T-helper 2 cell treated with Interferon-gamma antibody and Interleukin-4, amounts not matched to agents 5 μg/mL and 100 μg/mL, for 36 hours (primary cell): ENCODE measurements at places on chromosomes 5 and 9.

DNA sequence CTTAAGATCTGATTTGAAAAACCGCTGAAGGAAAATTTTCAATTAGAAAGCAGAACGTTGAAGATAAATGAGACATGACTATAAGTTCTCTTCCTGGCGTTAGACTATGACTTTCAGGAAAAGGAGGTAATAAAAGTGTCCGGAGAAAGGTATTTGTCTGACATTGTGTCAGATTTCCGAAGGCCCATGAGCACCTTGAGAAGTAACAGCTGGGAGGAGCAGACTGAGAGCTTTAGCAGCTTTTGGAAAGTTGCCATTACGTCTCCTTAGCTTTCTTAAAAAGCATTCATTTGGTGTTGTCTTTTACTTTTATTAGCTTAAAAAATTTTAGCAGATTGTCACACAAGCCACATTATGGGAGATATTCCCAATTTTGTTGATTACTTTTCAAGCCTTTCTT is 363.5 kb downstream of the NDUFS4 start:
- no peak for DNase-seq

GRCh38 chr5:95770830-95771708 is 39.9 kb downstream of the RHOBTB3 start:
- DNase-seq, result no peak

DNA sequence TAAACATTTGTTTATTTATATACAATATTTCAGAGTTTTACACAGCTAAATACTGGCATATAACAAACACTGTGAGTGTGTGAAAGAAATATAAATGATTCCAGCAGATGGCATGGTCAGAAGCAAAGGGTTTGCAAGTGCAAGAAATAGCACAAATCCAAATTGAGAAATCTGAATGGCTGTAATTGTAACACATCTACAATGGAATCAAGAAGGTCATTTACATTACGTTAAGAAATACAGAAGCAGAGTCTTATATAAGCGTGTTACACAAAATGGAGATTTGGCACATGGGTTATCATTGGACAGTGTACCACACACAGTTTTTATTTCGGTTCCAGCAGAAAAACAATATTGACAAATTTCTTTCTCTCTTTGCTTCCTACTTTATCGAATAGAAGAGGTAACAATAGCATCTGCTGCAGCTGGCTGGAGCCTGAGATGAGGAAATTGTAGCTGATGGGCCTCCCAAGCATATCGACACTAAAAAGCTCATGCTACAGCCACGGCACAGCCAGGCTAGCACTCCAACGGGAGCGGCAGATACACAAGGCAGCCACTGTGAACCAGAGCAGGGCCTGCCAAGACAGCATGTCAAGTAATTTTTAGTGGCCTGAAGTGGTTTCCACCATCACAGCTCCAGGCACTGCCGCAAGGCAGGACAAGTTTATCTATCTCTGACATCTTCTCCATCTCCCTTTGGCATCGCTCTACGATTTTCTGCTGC is 564.6 kb upstream of the DMAC1 start:
- DNase-seq, result no peak

- DNase-seq, result no peak
Observed at GRCh38 chr9:71858102-71858798, 52.7 kb downstream of the ABHD17B start.

GRCh38 chr5:167653645-167654106 is 637.8 kb upstream of the WWC1 start:
- no peak for DNase-seq

DNA sequence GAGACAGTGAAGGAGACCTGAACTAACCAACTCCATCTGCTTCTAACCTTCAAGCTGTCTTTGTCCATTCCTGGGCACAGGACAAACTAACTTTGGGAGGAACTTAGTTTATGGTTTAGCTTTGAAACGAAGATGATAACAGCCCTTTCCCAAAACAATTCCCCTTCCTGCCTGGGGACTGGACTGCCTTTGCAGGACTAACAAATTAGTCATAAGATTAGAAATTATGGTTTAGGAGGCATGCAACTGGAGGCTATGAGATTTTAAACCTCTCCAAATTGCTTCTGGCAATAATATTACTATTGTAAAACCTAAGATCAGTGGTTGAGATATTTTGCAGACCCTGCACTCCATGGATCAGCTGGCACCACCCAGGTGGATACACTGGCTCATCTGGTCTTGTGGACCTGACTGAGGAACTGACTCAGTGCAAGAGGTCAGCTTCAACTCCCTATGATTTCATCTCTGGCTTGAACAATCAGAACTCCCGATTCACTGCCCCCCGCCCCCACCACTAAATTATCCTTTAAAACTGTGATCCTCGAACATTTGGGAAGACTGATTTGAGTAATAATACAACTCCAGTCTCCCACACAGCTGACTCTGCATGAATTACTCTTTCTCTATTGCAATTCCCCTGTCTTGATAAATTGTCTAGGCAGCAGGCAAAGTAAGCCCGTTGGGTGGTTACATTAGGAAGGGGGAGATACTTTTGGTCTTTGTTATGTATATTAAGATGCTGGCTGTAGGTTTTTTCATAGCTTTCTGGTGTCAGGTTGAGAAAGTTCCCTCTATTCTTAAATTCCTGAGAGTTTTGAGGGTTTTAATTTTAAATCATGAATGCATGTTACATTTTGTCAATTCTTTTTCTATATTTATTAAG is 213.3 kb downstream of the TSSK1B start:
- no peak for DNase-seq

DNA sequence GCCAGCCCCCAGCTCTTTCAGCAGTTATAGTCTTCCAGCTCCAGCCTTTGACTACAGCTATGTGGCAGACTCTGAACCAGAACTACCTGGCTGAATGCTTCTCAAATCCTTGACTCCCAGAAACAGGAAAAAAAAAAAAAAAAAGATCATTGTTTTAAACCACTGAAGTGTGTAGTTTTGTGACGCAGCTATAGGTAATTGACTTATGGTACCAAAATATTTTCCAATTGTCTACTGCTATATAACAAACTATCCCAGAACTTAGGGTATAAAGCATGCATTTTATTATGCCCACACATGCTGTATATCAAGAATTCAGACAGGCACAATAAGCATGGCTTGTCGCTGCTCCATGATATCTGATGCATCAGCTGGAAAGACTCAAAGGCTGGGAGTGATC is 127.1 kb upstream of the POC5 start:
- no peak for DNase-seq

GRCh38 chr5:125295405-125295872 is 549.0 kb upstream of the ZNF608 start:
- DNase-seq, result no peak

GRCh38 chr9:96495341-96495740 is 45.4 kb downstream of the HABP4 start:
- DNase-seq, result no peak

DNA sequence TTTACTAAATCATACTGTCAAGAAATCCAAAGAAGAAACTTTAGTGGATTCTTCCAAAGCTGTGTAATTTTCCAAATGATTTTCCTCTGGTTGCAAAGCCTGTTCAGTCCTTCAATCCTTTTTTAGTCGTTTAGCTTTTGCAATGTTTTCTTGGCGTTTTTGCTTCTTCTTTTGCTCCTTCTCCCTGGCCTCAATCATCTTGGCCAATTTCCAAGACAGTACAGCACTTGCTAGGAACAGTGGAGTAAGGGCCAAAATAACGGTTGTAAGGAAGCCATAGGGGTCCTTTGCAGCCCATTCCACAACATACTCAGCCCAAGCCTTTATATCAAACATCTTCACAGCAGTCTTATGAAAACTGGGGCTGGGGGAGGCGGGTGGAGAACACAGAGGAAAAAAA is 2.4 kb downstream of the SMIM15 start:
- DNase-seq, result no peak

DNA sequence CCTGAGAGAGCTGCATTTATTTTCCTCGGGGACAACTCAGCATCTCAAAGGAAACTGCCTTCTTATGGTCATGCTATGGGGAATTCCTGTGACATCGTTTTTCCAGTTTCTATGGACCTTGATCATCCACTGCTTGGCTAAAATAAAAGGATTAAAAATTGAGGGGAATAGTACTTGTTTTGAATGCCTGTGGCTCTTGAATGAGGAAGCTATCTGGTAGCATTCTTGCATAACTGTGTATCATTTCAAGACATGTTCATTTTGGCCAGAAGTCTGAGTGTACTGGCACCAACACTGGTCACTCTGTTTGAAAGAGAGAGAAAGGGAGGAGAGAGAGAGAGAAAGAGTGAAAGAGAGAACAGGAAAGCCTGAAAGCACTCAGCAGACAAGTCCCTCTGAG is 116.7 kb downstream of the DOCK2 start:
- DNase-seq, result no peak

GRCh38 chr5:51487952-51488351 is 104.7 kb downstream of the ISL1 start:
- DNase-seq, result no peak

GRCh38 chr9:134834217-134834956 is 46.2 kb upstream of the FCN2 start:
- DNase-seq, result no peak

DNA sequence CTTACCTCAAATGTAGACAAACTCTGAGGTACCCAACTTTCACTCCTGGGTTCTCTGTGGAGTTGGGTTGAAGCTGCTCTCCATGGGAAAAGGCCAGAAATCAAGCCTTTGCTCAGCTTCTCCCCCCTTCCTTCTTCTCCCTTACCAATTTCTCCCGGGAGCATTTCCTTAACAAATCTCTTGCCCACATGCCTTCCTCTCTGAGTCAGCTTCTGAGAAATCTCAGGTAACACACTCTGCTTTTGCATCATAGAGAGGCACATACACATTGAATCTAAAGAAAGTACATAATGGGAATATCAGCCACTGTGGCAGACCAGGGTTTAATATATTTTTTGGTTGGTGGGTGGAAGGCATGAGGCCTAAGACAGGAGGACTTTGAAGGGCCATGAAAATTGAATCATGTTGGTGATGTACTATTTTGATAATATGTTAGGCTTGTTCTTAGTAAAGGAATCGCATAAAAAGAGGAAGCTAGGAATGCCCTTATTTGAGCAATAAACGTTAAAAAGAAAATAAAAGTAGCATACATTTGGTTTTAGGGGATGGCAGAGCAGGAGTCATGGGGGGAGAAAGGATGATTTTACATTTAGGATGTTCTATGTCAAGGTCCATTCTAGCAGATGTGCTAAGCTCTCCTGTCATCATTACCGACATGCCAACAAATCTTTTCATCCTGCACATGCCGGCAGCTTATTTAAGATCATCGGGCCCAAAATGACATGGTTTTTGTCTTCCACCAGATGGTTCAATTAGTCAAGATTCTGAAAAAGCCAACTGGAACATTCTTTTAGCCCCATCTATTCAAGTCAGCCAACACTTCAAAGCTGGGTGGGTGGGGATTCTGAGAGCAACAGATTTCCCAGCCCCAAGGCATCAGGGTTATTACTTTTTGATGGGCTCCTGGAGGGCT is 199.5 kb upstream of the CLINT1 start:
- DNase-seq, result no peak

GRCh38 chr9:89431930-89432725 is 65.8 kb downstream of the SEMA4D start:
- no peak for DNase-seq

- no peak for DNase-seq
Observed at GRCh38 chr5:138658676-138659075, 83.5 kb upstream of the HSPA9 start.

GRCh38 chr5:57937501-57938173 is 455.0 kb upstream of the ACTBL2 start:
- no peak for DNase-seq

- DNase-seq, result no peak
Observed at GRCh38 chr9:84151236-84151635, 170.6 kb downstream of the RMI1 start.

GRCh38 chr5:111072949-111073682 is 1.6 kb downstream of the TSLP start:
- peak; percentile 72 for DNase-seq

DNA sequence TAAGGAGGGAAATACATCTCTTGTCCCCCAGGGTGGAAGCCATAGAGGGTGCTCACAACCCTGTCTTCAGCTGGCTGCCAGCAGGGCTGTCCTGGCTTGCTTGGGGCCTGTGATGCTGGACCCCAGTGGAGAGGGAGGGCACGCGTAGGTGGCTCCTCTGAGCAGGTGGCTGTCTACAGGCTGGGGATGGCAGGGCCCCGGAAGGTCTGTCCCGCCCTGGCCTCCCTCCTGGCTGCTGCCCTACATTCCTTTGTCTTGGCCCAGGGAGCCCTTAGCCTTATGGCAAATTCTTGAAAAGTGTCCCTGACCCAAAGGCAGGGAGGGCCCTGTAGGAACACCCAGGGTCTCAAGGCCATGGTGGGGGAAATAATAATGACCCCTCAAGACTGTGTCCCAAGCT is 224.4 kb downstream of the HSPA4 start:
- no peak for DNase-seq

GRCh38 chr9:132520612-132521011 is 61.8 kb upstream of the BARHL1 start:
- no peak for DNase-seq

GRCh38 chr5:151614565-151614964 is 23.4 kb upstream of the FAT2 start:
- DNase-seq, result no peak

GRCh38 chr5:17907094-17907493 is 272.8 kb downstream of the TAF11L14 start:
- no peak for DNase-seq
